ENCODE measurements at places on chromosomes 3 and 15.

GRCh38 chr15:25740383-25741255 lies 122.5 kb downstream of the ATP10A start:
- no peak for DNase-seq

DNA sequence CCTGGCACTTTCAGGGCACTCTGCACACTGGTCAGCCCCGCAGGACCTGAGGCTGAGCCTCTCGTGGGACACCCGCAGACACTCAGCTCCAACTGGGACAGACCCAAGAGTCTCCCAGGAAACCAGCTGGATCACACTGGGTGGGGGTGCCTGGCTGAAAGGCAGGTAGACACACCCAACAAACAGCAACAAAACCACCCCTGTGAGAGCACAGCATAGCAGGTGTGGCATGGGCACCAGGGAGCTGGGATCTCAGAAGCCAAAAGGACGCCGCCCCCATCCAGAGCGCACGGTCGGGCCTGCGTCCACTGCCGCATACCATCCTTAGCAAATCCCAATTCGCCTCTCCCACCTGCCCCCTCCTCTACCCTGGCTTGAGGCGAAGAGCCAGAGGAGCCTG lies 154.2 kb upstream of the LINGO1 start:
- no peak for DNase-seq

DNA sequence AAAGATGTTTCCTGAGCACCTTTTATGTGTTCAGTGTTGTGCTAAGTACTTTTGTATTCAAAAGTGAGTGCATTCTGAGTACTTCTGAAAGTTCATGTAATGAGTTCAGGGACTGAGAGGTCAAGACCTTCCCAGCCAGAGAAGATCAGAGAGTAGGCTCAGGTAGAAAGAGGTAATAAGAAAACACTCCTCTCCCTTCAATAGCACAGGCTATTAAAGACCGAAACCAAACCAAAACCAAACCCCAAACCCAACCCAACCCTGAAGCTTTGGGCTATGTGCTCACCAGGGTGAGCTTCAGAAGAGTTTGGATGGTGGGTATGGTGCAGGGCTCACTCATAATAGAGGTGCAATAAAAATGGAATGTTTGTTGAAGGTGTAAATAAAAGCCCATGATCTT lies 76.7 kb upstream of the FAM3D start:
- no peak for DNase-seq

DNA sequence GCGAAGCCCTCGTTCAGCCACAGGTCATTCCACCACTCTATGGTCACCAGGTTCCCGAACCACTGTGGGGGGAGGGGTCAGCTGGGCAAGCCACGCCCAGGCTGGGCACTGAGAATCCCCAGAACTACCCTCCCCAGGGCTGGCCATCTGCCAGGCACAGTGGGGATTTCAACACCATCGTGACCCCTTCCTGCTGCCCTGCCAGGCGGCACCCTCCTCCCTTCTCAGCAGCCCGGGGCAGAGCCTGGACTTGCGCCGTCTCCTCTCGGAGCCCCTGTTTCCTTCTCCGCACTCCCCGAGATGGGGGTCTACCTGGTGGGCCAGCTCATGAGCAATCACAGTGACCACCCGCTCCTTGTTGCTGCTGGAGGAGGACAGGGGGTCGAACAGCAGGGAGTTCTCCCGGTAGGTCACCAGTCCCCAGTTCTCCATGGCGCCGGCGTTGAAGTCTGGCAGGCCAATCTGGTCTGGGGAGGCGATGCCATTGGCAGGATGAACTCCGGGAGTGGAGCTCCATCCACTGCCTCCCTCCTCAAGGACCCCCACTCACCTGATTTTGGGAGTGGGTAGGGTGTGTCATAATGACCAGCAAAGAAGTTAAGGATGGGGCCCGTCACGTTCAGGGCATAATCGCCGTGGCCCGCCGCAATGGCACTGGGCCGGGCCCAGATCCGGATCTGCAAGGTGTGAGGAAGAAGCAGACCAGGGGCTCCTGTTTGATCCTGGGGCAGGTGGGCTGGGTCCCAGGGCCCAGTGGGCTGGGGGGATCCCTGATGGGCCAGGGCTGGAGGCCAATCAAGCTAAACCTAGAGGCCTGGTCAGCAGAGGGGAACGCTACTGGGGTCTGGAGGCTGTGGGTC lies 10.5 kb downstream of the ANPEP start:
- DNase-seq: no peak

DNA sequence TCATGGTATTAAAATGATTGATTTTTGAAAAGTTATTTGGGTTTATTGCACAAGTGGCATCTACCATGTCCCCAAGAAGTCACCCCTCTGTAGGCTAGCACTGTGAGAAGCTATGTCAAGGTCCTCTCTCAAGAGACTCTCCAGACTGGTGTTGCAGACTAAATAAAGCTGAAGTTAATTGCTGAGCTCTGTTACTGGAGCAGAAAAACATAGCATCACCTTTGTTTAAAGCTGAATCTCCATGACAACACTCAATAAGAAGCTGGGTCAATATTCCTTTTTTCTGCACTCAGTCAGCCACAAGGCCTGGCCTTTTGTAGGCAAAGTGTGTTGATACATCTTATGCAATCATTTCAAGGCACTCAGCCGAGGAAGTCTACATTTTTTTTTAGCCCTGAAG lies 806.6 kb upstream of the LMCD1 start:
- DNase-seq: no peak

- no peak for DNase-seq
Measured at GRCh38 chr15:57655809-57656208, 50.7 kb upstream of the POLR2M start.

DNA sequence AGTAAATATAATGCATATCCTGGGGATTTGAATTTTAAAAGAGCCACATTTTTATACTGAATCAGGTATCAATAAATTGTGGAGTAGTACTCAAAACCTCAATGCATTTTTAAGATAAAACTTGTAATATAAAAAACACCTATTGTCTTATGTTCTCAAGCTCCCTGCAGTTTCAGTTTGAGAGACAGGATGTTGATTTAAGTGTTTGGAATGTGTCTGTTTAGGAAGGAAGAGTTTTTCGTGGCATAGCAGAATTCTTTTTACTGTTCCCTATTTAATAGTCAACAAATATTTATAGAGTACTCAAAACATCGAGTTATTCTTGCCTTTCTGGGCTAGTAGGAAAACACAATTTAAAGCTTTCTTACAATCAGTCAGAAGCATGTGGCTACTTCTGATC lies 146.1 kb upstream of the BCHE start:
- no peak for DNase-seq

DNA sequence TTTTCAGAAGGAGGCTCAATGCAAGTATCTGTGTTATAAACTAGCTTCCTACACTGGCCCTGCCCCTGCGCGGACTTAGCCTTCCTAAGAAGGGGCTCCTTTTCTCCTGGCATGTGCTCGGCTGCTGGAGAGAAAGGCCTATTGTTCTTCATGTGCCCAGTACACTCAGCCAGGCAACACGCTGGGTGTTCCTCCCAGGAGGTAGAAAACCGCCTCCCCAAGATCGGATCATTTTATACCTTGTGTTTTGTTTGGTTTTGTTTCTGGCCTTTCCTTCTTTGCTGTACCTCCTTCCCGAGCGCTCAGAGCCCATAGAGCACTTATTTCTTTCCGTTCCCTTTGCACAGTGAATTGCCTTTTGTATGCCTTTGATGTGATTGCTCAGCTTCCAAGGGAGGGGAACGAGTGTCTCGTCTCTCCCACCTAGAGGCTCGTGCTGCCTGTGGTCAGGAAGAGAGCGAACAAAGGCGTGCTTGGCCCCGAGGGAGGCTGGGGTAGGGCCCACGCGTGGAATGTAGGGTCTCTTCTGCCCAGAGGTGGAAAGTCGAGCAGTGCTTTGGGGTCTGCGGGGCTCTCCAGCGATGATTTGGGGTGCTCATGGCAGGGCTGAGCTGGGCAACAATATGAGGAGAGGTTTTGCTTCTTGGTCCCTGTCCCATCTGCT lies 30.0 kb downstream of the CCNL1 start:
- no peak for DNase-seq

GRCh38 chr3:191316876-191317603 lies 12.2 kb upstream of the CCDC50 start:
- no peak for DNase-seq

DNA sequence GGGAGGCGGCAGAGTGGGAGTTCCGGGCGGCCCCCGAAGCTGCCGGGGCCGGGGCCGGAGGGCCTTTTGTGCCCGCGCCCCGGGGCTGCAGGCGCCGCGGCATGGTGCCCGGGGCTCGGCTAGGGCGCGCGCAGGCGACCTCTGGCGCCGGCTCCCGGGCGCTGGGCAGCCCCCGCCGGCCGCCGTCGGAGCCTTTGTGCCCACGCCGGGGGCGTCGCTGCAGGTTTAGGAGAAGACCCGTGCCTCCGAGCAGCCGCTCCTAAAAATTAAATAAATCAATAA lies 299 bp downstream of the PAQR9 start:
- no peak for DNase-seq

DNA sequence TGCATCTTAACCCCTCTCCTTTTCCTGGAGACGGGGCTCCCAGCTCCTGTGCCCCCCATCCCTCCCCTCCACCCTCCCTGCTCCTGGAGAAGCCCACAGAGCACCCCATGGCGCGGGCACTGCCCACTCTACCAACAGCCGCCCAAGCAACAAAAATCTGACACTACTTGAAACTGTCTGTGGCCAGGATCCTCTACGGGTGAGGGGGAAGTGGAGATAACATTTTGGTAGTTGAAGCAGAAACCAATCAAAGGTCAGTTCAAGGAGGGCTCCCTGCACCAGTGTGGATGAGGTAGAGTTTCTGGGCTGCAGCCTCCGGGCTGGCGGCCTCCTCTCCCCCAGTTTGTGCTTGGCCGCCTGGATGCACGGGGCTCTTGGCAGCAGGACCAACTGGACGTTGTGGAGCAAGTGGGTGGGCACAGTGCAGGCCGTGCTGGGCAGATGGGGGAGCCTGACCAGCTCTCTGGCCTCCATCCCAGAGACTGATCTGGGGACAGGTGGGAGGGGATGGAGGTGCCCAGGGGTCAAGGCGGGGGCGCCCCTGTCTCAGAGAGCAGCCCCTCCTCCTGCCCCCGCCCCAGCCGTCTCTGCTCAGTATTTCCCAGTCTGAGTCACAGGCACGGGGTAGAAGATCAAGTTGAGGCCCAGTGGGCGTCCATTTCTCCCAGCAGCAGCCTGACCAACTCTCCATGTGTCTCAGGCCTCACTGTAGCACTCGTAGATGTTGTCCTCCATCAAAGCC lies 12.8 kb downstream of the H1-8 start:
- DNase-seq: no peak

DNA sequence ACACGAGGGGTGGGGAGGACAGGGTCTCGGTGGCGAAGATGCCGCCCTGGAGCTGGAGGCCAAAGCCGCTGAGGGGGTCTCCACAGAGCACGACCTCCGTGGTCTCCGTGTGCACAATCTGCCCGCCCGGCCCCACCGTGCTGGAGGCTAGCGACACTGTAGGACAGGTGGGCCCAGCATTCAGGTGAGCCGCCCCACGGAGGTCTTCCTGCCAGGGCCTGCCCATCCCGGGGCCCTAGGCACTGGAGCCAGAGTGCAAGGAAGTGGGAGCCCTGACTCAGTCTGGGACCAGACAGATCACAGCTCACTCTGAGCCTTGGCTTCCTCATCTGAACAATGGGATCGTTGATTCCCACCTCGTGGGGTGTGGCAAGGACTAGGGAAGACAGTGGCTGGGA lies 25.8 kb downstream of the GRIP2 start:
- no peak for DNase-seq

DNA sequence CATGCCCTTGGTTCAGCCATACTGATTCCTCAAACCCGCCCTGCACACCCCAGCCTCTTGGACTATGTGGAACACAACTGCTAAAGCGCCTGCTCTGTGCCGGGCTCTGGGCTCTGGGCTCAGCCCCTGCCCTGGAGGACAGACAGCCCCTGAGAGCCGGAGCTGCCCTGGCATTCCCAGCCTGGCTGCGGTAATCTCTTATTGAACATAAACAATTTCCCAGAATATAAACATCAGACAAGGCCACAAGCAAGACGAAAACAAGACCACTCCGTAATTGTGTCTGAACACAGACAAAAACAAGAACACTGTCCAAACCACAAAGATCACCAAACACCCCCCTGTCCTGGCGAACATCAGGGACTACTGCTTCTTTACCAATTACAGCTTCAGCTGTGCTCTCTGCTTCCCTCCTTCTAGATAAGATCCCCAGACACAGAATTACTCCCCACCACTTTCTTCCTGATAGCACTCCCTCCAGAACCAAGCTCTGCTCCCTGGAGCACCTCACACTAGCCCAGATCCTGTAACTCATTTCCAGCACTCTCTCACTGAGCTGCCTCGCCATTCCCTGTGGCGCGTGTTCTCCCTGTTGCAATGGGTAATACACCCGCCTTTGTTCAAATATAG lies 57.1 kb upstream of the TLE3 start:
- DNase-seq: peak; percentile 59

DNA sequence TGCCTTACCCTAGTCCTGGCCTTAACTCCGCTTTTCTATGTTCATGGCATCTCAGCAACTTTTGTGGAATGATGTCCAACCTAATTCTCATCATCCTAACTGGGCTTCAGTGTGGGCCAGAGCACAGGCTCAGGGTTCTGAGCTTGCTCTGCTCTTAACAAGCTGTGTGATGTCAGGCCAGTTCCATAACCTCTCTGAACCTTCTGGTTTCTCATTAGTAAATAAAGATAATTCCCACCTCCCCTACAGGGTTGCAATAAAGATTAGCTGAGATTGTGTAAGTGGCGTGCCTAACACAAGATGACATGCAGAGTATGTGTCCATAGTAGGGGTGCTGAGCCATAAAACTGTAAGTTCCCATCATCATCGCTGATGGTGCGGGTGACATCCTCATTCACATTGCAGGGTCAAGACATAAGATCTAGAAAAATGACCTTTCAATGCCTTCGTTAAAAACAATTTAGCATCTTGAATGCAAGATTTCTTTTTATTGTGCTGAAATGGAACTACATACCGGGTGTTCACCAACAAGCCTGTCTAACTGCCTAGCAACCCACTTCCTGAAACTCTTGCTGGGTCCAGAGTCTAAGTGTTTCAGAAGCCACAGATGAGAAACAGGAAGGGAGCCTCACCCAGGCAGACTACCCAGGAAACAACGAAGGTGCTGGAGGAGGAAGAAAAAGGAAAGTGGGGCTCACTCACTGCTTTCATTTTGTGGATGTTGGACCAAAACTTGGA lies 36.2 kb downstream of the CDCP1 start:
- DNase-seq: no peak

DNA sequence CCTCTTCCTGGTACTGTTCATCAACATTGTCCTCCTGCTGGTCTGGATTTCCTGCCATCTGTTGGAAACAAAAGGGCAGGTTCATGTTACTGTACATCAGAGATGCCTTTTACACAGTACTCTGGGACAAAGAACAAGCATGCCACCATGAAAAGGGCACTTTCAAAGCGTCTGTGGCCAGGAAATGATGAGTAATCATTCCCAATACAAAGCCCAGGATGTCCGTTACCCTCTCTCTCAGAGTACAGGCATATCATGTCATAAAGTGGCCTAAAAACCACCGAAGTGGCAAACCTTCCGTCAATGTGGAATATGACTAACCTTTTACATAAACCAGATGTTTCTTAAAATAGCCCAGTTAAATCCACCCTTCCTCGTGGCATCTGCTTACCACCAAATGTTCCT lies 71.2 kb downstream of the GOLIM4 start:
- DNase-seq: no peak

DNA sequence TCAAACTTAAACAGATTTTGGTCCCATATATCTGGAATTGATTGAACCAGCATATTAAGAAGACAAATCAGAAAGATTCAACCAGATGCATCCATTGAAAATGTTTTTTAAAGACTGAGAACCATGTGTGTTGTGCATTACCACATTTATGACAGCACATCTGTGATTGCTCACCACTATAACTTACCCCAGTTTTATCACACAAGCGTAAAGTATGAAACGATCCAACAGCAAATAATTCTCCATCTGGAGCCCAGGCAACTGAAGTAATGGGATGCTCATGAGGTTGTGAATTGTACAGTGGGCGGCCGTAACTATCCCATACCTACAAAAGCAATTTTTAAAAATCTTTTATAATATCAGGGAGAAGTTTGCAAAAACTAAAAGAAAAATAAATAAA lies 43.2 kb downstream of the IFT80 start:
- DNase-seq: no peak

All from CMK (cell line).